ENCODE measurements at places on chromosomes 13 and 19. TPM values are rescaled to one million over a fixed set of nuclear protein-coding genes. Genes with fewer than 3 reads are reported as not detected.
A peak's percentile ranks its signal among the peaks of the same experiment; 100 is the strongest.

- no peak overlapping the region for H3K4me3 ChIP-seq
- no peak for DNase-seq
- H3K27ac ChIP-seq: no peak overlapping the region
- no peaks in the 10 kb centered on the region for H3K27me3 ChIP-seq
- peaks cover 25% of the 10 kb centered on the region for H3K4me1 ChIP-seq
- no peaks in the 10 kb centered on the region for H3K36me3 ChIP-seq
Observed at GRCh38 chr13:67366533-67366932, 136.4 kb upstream of the PCDH9 start.

- H3K4me1 ChIP-seq: peaks cover 69% of the 10 kb centered on the region
- DNase-seq: no peak
- peak overlapping the region; percentile 47 for H3K27ac ChIP-seq
- no peak overlapping the region for H3K4me3 ChIP-seq
Observed at GRCh38 chr13:80551650-80552497, 210.9 kb upstream of the SPRY2 start.

- H3K4me3 ChIP-seq: no peak overlapping the region
- no peaks in the 10 kb centered on the region for H3K36me3 ChIP-seq
- peak; percentile 77 for DNase-seq
- H3K27me3 ChIP-seq: no peaks in the 10 kb centered on the region
- H3K27ac ChIP-seq: no peak overlapping the region
- no peaks in the 10 kb centered on the region for H3K4me1 ChIP-seq
Observed at GRCh38 chr13:22945321-22946226, 235.2 kb upstream of the SGCG start.

DNA sequence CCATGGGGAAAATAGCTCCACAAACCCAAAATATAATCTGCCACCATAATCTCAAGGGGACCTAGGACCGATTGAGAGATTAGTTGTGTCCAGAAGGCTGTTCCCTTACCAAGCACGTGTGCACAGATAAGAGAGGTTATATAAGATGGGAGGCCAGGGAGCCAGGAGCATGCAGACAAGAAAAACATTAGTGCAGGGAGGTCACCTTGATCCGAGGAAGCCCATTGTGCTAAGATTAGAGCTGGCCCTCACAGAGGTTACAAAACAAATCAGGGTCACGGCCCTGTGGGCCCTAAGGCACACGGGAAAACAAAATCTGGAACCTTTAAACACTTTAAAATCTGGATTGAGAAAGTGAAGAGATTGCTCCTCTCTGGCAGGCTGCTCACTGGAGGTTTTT is 37.7 kb downstream of the RGCC start:
- DNase-seq: peak; percentile 27
- H3K4me1 ChIP-seq: no peaks in the 10 kb centered on the region
- H3K27ac ChIP-seq: no peak overlapping the region
- peaks cover 34% of the 10 kb centered on the region for H3K27me3 ChIP-seq
- H3K4me3 ChIP-seq: no peak overlapping the region

- H3K27me3 ChIP-seq: no peaks in the 10 kb centered on the region
- H3K4me3 ChIP-seq: peak overlapping the region; percentile 86
- H3K27ac ChIP-seq: peak overlapping the region; percentile 85
- no peak for DNase-seq
- H3K4me1 ChIP-seq: peaks cover 40% of the 10 kb centered on the region
Observed at GRCh38 chr13:44578067-44578400, 1.9 kb upstream of the TSC22D1 start.

DNA sequence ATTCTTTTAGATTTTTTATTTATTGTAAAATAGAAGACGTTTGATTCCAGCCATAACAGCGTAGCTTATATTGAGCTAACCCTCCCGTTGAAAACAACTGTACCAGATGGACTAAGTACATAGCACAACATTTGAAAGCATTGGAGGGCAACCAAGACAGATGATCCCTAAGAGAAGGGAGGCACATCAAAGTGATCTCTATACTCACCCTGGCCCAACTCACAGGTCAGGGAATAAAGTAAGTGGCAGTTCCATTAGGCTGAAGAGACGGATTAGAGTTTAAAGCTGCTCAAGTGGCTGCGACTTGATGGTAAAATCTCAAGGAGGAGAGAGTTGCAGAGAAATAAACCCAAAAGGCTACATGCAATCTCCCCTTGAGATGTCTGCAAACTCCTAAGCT is 65.1 kb upstream of the ITM2B start:
- H3K27me3 ChIP-seq: peaks cover 26% of the 10 kb centered on the region
- DNase-seq: no peak
- no peaks in the 10 kb centered on the region for H3K4me1 ChIP-seq
- H3K36me3 ChIP-seq: no peaks in the 10 kb centered on the region

ZNF317 gene
- total RNA-seq: 31.4 TPM

URI1 gene
- total RNA-seq: 43.7 TPM
